Thoracic aorta (tissue), 2 donors: ENCODE measurements at places on chromosomes 13 and 19. TPM values are rescaled to one million over a fixed set of nuclear protein-coding genes. Genes with fewer than 3 reads are reported as not detected.
A peak's percentile ranks its signal among the peaks of the same experiment; 100 is the strongest.

DNA sequence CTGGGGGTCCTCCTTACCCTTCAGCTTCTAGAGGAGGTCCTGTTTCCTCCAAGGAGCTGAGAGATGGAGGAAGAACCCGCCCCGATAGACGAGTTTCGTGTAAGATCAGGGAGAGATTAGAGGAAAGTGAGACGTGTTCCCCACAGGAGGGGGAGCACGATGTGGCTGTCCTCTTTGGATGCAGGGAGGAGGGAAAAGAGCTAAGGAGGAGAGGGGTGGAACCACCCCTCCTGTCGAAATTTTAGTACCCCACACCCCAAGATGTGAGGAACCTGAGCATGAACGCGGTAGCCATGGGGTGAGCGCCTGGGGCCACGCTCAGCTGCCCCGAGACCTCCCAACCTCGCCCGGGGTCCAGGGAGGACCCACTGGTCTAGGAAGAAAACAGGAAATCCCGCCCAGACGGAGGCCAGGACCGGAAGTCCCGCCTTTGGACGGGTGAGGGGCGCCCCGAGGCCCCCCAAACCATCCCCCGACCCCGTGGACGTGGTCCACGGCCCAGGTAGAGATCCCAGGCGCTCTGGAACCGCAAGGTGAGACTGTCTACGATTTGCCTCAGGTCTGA is 1.2 kb downstream of the AKT1S1 start:
- peaks cover 30% of the 10 kb centered on the region for H3K4me1 ChIP-seq
- peaks cover 8% of the 10 kb centered on the region for H3K36me3 ChIP-seq
- H3K27me3 ChIP-seq, result no peaks in the 10 kb centered on the region
- peak overlapping the region; percentile 90 for H3K4me3 ChIP-seq
- DNase-seq, result no peak

DNA sequence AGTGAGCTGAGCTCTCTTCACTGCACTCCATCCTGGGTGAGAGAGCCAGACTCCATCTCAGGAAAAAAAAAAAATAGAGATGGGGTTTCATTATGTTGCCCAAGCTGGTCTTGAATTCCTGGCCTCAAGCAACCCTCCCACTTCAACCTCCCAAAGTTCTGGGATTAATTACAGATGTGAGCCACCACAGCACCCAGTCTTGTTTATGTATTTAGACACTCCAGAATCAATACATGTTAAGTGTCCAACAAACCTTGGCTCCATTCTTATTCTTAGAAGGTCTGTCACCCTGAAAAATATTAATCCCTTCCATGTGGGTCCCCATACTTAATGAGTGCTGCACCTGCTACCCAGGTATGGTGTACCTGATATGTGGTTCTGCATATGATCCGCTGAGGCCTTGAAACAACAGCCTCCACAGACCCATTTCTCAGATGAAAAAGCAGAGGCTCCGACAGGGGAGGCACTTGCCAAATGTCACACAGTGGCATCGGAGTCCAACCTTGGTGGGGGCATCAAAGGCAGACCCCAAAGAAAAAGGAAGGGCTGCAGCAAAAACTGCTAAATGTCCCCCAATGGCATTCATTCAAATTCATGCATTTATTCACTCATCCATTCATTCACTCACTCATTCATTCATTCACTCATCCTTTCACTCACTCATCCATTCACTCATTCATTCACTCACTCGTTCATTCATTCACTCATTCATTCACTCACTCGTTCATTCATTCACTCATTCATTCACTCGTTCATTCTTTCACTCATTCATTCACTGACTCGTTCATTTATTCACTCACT is 16.7 kb downstream of the TICAM1 start:
- H3K27me3 ChIP-seq, result no peaks in the 10 kb centered on the region
- DNase-seq, result no peak
- peaks cover 21% of the 10 kb centered on the region for H3K36me3 ChIP-seq
- H3K27ac ChIP-seq, result peak overlapping the region; percentile 92

- no peaks in the 10 kb centered on the region for H3K27me3 ChIP-seq
- no peak overlapping the region for H3K4me3 ChIP-seq
- peaks cover 18% of the 10 kb centered on the region for H3K36me3 ChIP-seq
- no peak overlapping the region for H3K27ac ChIP-seq
Measured at GRCh38 chr13:111239764-111240670, 80.4 kb upstream of the TEX29 start.

- H3K36me3 ChIP-seq, result no peaks in the 10 kb centered on the region
- no peak overlapping the region for H3K27ac ChIP-seq
- H3K4me1 ChIP-seq, result no peaks in the 10 kb centered on the region
- no peak for DNase-seq
Measured at GRCh38 chr19:29076963-29077362, 136.0 kb downstream of the UQCRFS1 start.

Gene CLEC17A
- not detected for total RNA-seq

Gene TSPAN16
- total RNA-seq, result not detected

DNA sequence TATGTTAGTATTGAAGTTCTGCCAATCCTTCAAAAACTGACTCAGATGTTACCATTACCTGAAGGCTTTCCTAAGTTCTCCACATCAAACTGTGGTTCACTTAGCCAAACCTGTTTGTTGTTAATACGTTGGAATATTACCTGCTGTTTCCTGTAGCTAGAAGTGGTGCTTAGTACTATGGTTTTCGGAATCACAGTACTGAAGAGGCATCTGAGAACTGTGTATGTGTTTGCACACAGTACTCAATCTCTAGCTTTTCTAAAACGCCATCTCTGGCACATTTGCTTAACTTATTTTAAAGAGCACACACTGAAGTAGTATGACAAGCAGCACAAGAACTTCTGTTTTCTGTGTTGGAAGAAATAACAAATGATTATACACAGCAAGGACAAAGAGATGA is 248.2 kb downstream of the SHISA2 start:
- DNase-seq, result no peak
- H3K27me3 ChIP-seq, result no peaks in the 10 kb centered on the region
- H3K4me3 ChIP-seq, result no peak overlapping the region
- H3K4me1 ChIP-seq, result peaks cover 10% of the 10 kb centered on the region

GRCh38 chr13:94063096-94063495 is 416.4 kb downstream of the DCT start:
- H3K4me1 ChIP-seq, result no peaks in the 10 kb centered on the region
- H3K4me3 ChIP-seq, result no peak overlapping the region
- H3K27me3 ChIP-seq, result no peaks in the 10 kb centered on the region
- H3K27ac ChIP-seq, result no peak overlapping the region

GRCh38 chr19:6668691-6669090 is 1.3 kb downstream of the TNFSF14 start:
- H3K27ac ChIP-seq, result no peak overlapping the region
- no peaks in the 10 kb centered on the region for H3K36me3 ChIP-seq
- H3K4me3 ChIP-seq, result peak overlapping the region; percentile 27
- H3K4me1 ChIP-seq, result no peaks in the 10 kb centered on the region

DNA sequence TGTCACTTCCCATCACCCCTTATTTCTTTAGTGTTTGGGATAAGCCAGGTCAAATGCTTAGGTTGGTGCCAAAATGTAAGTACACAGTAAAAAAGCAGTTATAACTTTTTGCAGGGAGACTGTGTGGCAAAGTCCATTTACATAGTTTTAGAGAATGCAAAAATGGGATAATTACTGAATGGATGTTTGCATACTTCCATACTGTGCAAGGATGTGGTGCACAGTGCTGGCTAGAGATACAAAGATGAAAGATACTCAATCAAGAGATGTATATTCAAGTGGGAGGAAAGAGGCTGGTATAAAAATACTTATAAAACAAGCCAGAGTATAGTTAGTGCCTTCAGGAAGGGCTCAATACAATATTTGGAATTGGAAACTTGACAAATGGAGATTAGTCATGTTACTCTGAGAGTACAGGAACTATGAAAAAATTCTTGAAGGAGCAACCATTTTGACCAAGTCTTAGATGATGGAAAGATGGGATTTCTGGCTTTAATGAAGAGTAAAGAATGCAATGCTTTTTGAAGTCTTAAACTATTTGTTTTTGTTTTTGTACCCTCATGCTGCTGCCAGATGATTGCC is 8.0 kb downstream of the PDS5B start:
- H3K4me1 ChIP-seq, result peaks cover 9% of the 10 kb centered on the region
- H3K27ac ChIP-seq, result no peak overlapping the region
- no peak for DNase-seq
- H3K27me3 ChIP-seq, result no peaks in the 10 kb centered on the region
- no peaks in the 10 kb centered on the region for H3K36me3 ChIP-seq
- H3K4me3 ChIP-seq, result no peak overlapping the region

GRCh38 chr19:18484992-18485391 is 36.9 kb downstream of the ELL start:
- peaks cover 88% of the 10 kb centered on the region for H3K4me1 ChIP-seq
- DNase-seq, result no peak
- H3K27me3 ChIP-seq, result no peaks in the 10 kb centered on the region
- H3K4me3 ChIP-seq, result no peak overlapping the region

Gene CD22
- 3.6 TPM for total RNA-seq
